ENCODE measurements at places on chromosomes 5 and 9.

GRCh38 chr9:6833518-6834192, 75.9 kb downstream of the KDM4C start:
- DNase-seq = no peak

- DNase-seq = no peak
Observed at GRCh38 chr9:134936346-134937163, 18.8 kb upstream of the FCN1 start.

GRCh38 chr5:32709750-32710549, 1.2 kb upstream of the NPR3 start:
- peak; percentile 90 for DNase-seq

- no peak for DNase-seq
Observed at GRCh38 chr5:55852503-55852902, 1.3 kb downstream of the IL31RA start.

DNA sequence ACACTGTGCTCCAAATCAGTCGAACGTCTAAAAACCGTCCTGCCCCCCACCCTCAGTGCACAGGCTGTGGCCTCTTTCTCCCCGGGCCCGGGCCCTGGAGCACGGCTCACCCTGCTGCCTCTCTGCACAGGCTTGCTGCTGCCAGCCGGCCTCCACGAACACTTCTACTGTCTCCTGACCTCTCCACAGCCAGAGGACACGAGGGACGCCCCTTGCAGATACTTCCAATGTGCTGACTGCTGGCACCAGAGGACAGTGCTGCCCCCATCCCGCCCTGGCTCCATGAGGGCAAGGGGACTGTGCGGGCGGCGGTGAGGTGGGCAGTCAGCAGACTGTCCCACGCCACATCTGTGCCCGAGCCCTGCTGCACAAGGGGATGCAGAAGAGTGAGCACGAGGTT, 174.8 kb downstream of the COL23A1 start:
- no peak for DNase-seq

GRCh38 chr5:79929095-79929494, 62.0 kb downstream of the MTX3 start:
- no peak for DNase-seq

DNA sequence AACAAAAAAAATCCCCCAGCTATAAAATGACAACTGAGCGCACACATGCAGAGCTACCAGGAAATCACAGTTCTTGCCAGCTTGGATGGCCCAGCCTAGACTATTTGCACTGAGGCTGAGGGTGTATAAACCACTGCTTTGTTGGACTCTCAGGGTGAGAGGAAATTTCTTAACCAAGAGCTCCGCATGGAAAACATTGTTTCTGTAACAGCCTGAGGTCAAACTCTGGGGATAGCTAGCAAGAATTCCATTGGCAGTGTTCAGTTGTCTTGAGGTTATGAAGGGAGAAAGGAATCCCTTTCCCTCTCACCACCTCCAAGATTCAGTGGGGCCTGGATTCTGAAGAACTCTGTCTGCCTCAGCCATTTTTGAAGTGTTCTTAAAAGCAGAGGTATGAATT, 360.0 kb downstream of the OSTF1 start:
- DNase-seq = no peak

- peak; percentile 83 for DNase-seq
Observed at GRCh38 chr5:103259705-103260355, 1.3 kb downstream of the MACIR start.

DNA sequence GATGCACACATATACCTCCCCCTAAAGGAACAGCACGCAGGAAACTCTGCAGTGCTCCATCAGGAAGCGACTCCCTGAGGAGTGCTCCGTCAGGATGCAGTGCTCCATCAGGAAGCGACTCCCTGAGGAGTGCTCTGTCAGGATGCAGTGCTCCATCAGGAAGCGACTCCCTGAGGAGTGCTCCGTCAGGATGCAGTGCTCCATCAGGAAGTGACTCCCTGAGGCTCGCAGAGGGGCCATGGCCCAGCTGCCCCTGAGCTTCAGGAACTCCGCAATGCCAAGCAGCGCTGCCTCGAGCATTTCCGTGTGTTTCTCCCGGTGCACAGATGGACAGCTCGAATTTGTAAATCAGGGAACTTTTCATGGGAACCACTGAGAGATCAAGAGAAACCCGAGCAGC, 88.1 kb downstream of the PAX5 start:
- DNase-seq = no peak

GRCh38 chr9:92395617-92396016, 8.8 kb downstream of the OGN start:
- DNase-seq = no peak

GRCh38 chr5:178120607-178121357, 7.5 kb downstream of the N4BP3 start:
- no peak for DNase-seq

DNA sequence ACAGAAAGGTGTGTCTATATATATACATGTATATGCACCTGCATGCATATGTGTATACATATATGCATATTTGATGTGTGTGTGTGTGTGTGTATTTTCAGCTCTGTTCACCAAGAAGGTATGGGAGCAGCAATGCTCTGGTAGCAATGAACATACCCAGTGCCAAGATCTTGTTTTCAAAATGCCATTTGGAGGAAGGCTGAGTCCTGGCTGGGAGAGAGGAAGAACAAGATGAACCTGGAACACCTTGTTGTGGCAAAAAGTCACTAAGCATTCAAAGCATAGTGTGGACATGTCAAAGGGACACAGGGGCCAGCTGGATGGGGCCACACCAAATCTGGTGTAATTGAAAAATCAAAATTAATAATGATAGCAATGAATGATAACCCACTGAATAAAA, 31.8 kb upstream of the NEK6 start:
- no peak for DNase-seq

DNA sequence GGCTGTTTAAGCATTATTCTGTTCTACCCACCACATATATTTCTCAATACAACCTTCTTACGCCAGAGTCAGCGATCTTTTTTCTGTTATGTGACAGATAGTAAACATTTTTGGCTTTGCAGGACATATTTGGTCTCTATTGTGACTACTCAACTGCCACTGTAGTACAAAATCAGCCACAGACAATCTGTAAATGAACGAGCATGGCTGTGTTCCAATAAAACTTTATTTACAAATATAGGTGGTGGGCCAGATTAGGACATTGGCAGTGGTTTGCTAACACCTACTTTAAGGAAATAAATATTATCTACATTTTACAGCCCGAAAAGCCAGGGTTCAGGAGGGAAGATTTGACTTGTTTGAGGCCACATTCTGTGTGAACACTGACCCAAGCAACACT, 40.2 kb upstream of the FBXW11 start:
- no peak for DNase-seq

GRCh38 chr9:7192266-7192665, 434.5 kb downstream of the KDM4C start:
- DNase-seq = no peak

GRCh38 chr5:387491-388265, 55.3 kb upstream of the EXOC3 start:
- no peak for DNase-seq

DNA sequence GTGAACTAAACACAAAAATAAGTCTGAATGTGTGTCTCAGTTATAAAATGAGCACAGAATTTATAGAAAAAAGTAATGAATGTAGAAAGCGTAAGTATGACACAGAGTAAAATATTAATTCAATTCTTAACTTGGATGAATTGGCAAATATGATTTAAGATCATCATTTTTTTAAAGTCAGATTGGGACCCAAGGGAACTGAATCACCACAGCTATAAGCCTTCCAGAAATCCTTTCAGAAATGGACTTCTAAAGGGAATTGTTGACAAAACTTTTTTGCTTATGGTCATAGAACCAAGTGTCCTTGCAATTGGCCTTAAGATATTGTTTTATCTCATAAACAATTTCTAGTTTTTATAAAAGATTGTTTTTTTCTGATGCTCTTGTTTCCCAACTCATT, 495.1 kb upstream of the DAB2 start:
- DNase-seq = no peak

GRCh38 chr9:98074115-98074990, 17.8 kb downstream of the NANS start:
- no peak for DNase-seq

DNA sequence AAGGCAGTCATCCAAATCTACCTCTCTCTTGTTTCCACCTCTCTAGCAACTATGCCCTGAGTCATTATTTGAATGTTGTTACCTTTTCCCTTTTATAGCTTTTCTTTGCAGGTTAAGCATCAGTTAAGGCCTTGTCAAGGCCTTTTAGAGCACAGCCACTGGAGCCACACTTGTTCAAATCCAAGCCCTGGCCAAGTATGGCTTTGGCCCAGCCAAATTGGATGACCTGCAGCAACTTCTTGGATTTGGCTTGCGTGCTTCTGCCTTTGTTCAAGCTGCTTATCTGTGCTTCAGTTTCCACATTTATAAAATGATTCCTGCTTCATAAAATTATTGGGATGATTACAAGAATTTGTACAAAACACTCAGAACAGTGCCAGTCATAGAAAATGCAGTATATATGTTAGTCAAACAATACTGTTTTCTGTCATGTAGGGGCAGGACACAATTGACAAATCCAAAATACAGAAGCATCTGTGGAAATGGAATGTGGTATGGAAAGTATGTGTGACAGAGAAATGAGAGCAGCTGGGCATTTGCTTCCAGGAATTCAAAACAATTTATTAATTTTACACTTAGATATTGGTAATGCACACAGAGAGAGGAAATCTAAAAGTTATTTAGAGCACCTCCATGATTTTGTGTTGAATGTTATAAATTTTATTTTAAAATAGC, 17.9 kb upstream of the RLN1 start:
- no peak for DNase-seq

DNA sequence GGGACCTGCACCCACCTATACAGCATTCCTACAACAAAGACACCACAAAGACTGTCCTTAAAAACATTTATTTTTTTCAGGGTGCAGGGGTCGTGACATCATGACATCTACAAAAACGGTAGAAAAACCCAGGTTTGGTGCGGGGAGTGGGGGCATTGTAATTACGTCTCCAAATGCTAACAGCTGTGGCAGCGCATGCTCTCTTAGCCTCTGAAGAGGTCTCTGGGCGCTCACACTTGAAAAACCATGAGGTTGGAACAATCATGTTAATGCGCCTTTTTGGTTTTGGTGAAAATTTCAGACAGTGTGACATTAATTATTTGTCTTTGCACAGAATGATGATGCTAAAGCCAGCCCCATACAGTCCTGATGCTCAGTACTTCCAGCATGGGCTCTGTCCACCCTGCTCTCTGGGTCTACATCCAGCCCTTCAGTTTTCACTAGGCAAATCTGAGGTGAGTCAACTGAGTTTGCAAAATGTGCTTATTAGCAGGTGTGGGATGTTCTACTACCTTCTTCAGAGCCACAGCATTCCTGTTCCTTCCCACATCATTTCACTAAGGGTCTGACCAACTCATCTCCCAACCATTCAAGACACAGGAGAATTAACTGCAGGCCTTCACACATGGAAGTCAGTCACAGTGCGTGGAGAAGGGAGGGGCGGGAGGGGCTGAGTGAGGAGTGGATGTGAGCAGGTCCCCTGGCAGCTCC, 14.1 kb downstream of the ALDH1B1 start:
- no peak for DNase-seq

GRCh38 chr9:121566481-121567465, 67.1 kb upstream of the GGTA1 start:
- no peak for DNase-seq

DNA sequence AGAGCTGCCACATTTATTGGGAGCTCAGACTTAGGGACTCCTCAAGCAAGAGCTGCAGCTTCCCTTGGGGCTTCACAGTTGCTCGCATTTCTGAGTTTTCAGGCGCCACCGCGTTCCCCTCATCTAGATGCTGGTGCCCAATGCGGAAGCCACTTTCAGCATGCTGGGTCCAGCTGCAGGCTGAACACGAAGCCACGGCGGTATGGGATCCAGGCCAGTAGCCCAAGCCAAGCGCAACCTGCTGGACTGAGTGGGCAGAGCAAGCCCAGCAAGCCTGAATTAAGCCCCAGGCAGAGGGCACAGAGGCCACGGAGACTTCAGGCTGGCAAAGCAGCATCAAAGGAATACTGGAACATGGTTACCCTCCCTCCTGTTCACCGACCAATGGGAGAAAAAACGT, 391.5 kb downstream of the HTR1A start:
- no peak for DNase-seq

DNA sequence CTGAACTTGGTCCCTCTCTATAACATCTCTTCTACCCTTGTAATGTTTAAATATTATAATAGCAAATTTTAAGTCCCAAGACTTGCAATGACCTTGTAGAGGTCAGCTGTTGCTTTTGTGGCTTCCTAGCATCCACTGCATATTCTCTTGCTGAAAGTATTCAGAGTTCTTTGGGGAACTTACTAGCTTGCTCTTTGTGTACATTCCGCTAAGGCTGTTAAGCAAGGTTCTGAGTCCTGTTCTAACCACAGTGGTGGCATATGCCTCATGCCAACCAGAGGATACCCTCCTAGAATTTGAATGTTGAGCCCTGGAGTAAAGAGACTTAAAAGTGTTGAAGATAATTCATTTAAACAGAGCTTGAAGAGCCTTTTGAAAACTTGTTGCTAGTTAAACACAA, 570.9 kb downstream of the TLE1 start:
- no peak for DNase-seq

- DNase-seq = no peak
Observed at GRCh38 chr5:122723606-122724352, 51.1 kb upstream of the SNX2 start.

DNA sequence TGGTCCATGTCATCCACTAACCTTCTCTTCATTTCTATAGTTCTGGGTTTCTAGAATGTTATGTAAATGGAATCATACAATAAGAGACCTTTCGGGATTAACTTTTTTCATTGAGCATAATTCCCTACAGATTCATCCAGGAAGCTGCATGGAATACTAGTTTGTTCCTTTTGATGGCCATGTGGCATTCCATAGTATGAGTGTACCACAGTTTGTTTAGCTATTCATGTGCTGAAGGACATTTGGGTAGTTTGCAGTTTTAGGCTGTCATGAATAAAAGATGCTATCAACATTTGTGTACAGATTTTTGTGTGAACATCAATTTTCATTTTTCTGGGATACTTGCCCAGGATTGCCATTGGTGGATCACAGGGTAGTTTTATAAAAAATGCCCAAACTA, 6.8 kb upstream of the SPTLC1 start:
- no peak for DNase-seq

- no peak for DNase-seq
Observed at GRCh38 chr5:178223828-178224335, 8.7 kb downstream of the PHYKPL start.

- no peak for DNase-seq
Observed at GRCh38 chr9:88874391-88874790, 116.9 kb upstream of the S1PR3 start.

Measured in spinal cord (tissue), 10 donors.